Fibroblast of skin of right biceps (primary cell): ENCODE measurements at places on chromosomes 6 and 20.

GRCh38 chr20:52482044-52482443 lies 290.5 kb upstream of the ZFP64 start:
- DNase-seq: peak; percentile 25

DNA sequence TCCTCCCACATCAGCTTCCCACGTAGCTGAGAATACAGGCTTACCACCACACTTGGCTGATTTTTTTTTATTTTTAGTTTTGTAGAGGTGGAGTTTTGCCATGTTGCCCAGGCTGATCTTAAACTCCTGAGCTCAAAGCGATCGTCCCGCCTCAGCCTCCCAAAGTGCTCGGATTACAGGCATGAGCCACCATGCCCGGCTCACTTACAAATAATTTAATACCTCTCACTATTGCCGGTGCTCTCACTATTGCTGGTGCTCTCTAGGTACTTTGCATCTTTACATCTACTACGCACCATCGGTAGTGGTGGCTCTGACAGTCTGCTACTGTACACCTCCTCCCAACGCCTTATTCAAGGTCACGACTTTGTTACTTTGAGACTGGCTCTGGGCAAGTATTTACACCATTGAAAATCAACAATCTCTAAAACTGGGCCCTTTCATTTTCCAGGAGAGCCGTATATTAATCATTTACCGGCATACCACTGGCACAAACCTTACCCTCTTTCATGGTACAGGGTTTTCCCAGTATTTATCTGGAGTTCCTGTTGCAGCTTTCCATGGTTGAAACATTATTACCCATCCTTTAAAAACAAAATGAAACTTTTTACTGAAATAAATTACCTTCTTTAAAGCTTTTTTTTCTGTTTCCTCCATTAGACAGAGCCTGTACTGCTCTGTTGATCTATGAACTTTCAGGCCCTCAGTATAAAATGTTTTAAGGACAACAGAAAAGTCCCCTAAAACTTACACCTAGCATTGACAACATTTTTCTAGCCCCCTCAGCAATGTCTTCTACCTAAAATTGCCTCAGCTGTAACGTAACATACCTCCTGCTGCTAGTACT lies 259.6 kb upstream of the PLCB4 start:
- DNase-seq: no peak

- DNase-seq: peak; percentile 74
Measured at GRCh38 chr6:87714093-87714842, 12.2 kb upstream of the AKIRIN2 start.

- DNase-seq: no peak
Measured at GRCh38 chr6:23420659-23421350, 705.2 kb upstream of the NRSN1 start.

- DNase-seq: peak; percentile 66
Measured at GRCh38 chr20:11452326-11452725, 465.4 kb upstream of the BTBD3 start.

GRCh38 chr6:46933751-46934150 lies 12.0 kb upstream of the ADGRF5 start:
- DNase-seq: peak; percentile 43
